ENCODE measurements at places on chromosomes 3 and 15.

DNA sequence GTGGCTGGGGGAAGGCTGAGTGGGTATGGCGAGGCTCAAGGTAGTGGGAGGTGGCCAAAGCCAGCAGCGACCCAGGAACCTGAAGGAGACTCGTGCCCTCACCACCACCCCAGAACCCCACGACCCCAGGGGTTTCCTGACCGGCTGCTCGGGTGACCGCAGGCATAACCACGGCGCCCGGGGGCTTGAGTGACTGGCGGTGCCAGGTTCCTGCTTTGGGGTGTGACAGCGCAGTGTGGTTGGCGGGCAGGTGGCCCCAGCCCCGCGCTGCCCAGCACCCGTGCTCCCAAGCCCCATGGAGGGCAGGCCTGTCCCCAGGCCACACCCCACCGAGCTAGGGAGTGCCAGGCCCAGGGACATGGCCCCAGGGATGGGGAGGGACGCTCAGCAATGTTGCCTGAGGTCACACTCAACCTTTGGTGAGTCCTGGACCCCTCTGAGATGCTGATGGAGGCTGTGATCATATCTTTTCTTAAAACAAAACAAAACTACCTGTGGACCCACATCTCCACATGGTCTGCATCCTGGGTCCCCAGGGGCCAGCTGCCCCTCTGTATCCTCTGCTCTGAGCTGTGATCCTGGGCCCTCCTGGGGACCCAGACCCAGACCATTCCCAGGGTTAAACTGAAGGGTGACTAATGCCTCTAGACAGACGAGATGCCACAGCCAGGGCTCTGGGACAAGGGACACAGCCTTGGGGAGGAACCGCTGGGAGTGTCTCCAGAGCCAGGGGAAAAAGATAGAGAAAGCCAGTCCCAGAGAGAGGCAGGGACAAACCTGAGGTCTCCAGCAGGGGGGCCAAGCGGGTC is 13.0 kb downstream of the DNAJB8 start:
- no peak for DNase-seq

DNA sequence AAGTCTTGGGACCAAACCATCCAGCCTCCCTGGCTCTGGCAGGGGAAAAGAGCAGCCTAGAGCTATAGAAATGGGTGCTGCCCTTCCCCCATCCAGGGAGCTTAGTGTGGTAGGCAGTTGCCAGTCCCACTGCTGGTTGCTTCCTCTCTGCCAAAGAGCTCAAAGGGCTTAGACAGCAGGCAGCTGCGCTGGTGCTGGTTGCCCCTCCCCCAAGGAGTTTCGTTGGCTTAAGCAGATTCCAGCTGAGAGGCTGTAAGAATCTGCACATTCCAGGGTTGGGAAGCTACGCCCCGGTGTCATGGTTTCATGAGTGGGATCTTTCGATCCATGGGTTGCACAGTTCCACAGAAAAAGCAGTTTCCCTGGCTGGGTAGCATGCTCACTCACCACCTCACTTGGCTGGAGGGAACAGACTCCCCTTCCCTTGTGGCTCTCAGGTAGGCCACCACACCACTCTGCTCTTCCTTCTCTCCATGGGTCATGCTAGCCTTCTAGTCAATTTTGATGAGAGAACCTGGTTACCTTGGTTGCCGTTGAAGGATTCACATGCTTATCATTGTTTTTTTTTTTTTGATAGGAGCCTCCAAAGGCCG is 195.1 kb downstream of the EPHA6 start:
- DNase-seq, result no peak

- DNase-seq, result no peak
Measured at GRCh38 chr3:141499284-141499683, 12.5 kb downstream of the RASA2 start.

DNA sequence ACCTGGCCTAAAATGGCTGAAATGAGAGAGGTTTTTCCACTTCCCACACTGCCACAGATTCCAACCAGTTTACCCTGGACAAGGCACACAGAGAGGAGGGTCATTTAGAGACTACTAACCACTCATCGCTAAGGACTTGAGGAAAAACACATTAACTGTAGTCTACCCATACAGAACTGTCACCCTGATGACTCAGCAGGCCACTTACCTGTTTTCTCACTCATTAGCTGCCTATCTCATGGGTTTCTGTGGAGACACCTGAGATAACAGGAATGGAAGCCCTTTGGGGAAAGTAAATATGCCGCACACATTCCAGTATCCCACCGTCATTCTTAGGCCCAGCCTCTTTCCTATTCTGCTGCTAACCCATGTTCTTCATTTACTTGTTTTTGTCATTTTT is 50.0 kb downstream of the ABCC5 start:
- no peak for DNase-seq

DNA sequence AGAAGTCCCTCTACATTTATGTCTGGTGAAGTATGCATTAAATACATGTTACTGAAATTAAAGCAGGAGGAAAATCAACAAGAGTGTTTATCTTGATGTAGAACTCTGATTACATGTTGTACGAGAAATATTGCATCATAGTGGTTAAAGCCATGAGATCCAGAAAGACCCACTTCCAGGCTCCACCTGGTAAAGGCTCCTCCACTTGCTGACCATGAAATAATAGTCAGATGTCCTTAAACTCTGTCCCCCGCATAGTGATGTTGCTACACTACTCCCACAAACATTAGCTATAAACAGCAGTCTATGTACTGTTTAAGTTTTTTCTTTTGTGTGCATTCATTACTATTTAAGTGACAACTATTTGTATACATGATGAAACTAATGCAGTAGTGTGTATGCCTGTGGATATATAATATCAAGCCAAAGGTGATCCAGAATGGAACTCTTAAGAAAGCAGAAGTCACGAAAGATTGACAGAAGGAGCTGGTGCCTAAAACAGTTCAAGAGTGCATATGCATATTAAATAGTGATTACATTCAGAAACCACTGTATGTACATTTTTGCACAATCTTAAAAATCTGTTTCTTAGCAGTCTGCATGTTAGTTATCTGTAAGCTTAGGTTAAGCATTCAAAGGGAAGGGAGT is 264.4 kb upstream of the KCNMB2 start:
- DNase-seq, result no peak

DNA sequence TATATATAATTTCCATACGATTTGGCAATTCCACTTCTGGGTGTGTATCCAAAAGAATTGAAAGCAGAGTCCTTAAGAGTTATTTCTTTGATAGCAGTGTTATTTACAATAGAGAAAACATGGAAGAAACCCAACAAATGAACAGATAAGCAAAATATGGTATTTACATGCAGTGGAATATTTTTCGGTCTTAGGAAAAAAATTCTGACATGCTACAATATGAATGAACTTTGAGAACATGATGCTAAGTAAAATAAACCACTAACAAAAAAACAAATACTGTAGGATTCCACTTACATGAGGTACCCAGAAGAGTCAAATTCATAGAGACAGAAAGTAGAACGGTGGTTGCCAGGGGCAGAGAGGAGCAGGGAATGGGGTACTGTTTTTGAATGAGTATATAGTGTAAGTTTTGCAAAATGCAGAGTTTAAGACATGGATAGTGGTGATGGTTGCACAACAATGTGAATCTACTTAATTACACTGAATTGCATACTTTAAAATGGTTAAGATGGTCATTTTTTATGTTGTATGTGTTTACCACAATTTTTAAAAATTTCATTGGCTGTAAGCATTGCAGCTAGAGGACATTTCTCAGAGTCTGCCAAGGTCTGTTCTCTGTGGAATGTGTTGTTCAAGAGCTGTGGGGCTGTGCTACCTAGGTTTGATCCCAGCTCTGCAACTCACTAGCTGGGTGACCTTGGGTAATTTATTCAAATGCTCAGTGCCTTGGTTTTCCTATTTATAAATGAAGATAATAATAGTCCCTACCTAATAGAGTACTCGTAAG is 122.1 kb downstream of the MEX3B start:
- DNase-seq, result no peak

DNA sequence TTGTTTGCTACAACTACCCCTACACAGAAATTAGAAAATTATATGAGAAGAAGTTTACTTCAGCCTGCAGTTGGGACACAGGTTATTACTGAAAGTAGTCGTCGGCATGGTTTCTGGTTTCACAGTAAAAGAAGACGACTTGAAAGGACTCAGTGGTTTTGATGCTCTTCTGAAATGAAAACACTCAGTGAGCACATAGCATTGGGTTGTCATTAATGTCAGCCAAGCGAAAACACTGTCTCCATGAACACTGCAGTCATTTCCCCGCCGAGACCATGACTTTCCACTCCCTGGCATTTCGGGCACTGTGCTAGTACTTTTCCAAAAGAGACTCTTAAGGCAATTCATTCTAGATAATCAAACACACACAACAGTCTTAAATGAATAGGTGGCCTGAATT is 69.2 kb upstream of the ICE2 start:
- peak; percentile 75 for DNase-seq

DNA sequence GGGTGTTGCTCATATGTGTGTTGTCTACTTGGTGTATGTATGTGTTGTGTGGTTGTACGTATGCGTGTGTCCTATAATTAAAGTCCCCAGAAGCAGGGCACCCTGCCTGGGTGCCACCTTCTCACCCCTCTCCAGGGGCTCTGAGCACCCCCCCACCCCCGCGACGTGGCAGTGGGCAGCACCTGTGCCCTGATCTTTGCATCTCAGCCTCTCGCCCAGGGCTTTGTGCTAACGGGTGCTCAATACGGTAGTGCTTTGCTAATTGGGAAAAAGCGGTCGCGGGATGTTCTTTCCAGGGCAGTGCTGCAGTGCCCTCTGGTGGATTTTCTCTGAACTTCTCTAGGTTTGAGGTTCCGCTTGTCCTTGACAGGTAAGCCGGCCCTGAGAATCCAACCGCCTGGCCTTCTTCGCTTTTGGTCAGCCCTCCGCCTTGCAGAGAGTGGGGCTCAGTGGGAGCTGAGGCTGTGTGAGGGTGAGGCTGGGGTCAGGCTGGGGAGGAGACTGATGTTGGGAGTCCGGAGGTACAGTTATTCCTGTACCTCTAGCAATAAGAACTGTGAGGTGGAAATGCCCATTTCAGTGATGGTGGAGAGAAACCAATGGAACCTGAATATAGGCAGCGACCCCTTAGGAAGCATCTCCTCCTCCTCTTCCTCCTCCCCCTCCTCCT is 17.6 kb upstream of the EPHB3 start:
- peak; percentile 83 for DNase-seq

- DNase-seq, result no peak
Measured at GRCh38 chr3:177478170-177478867, 281.0 kb upstream of the TBL1XR1 start.

- DNase-seq, result no peak
Measured at GRCh38 chr15:96066852-96067495, 263.5 kb upstream of the NR2F2 start.

DNA sequence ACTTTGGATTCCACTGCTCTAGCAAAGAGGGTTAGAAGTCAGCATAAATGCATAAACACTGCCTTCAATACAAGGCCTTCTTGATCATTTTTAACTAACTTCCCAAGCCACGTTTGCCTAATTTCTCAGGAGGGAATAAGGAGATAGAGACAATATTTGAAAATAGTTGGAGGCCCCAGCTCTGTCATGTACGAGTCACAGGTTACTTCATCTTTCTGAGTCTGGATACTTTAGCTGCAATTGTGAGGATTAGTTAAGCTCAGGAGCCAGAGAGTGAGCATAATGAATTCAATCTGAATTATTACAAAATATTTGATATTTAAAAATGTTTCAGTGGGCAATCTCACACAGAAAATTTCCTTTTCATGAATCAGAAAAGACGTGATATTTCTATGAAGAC is 298.9 kb downstream of the SHOX2 start:
- DNase-seq, result no peak

- no peak for DNase-seq
Measured at GRCh38 chr3:12154151-12154550, 4.6 kb downstream of the TIMP4 start.

- DNase-seq, result no peak
Measured at GRCh38 chr15:77644543-77645247, 12.0 kb upstream of the LINGO1 start.

DNA sequence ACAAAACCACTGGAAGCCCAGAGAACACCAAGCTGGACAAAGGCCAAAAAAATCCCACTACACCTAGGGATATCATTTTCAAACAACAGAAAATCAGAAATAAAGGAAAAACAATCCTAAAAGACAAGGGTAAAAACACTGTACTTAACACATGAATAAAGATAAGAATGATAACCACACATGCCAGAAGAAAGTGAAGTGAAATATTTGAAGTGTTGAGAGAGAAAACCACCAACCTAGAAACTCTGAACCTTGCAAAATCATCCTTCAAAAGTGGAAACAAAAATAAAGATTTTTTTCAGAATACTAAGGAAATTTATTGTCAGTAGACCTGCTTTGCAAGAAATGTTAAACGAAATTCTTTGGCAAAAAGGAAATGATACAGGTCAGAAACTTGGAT is 45.1 kb downstream of the KPNA1 start:
- DNase-seq, result no peak

- no peak for DNase-seq
Measured at GRCh38 chr3:33218446-33219174, at the start of gene SUSD5. TSS of gene SUSD5 (minus strand) at chr3:33218810. CDS start at chr3:33218797, 13 bp downstream.

- DNase-seq, result no peak
Measured at GRCh38 chr15:67190813-67191212, 63.6 kb downstream of the AAGAB start.

DNA sequence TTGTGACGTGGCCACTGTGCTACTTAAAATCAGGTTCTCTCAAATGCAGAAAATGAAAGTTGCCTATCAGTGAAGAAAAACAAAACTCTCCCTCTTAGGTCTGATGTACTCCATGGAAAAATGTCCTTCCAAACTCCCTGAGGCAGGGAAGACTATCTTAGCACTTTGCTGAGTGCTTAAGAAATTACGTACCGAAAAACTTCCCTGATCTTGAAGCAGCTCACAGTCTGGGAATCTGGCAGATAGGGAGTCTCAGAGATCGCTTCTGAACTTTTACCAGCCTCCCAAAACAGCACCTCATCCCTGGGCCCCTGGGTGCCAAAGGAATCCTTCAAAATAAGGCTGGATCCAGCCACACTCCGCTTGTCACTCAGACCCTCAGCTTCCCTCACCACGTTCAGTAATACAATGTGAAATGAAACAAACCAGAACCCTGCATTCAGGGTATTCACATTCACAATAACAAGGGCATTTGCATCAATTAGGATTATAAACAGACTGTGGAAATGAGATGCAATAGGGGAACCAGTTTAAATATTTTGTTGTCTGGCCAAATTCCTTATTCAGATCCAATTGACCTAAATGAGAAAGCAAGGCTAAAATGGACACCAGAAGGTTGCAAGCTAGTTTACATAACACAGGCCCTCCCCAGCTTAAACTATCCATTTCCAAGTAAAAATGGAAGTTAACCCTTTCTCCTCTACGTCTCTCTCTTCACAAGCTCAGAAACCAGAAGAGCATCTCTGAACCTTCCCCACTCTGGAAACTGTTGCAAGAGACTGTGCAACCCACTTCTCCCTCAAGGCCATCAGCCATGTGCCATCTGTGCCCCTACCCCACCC is 20.9 kb downstream of the OSBPL10 start:
- no peak for DNase-seq

Measured in activated CD8-positive, alpha-beta memory T cell treated with anti-CD3 and anti-CD28 coated beads, Interleukin-2, amount 10 ng/mL, durations not matched to agents 7 days and 5 days (primary cell).